ENCODE measurements at places on chromosomes 2 and 18.

DNA sequence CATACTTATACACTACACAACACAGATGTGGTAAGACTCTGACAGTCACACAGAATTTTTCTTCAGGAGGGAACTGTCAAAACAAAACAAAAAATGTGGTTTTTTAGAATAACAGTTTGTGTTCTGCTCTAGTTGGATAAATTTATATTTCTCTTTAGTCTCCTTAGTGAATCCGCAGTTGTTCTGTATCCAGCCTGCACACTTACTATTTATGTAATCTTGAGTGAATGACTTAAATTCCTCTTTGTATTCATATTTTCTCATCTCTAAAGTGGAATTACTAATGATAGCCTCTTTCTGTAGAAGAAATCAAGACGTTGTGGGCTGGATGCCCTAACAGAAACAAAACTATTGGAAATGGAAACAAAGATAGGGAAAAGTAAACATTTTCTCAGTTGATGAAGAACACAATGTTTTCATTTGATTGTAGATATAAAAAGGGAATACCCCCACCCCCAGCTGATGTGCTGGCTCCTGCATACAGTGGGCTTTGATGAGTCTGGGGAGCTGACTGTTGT, 375.2 kb downstream of the TRIB2 start:
- H3K4me3 ChIP-seq = no peak overlapping the region
- no peaks in the 10 kb centered on the region for H3K27me3 ChIP-seq
- H3K27ac ChIP-seq = no peak overlapping the region
- no peaks in the 10 kb centered on the region for H3K36me3 ChIP-seq
- DNase-seq = no peak

- H3K4me1 ChIP-seq = peaks cover 1% of the 10 kb centered on the region
- no peaks in the 10 kb centered on the region for H3K27me3 ChIP-seq
- no peak overlapping the region for H3K27ac ChIP-seq
- no peak overlapping the region for H3K4me3 ChIP-seq
Measured at GRCh38 chr2:31534636-31535035, 46.1 kb downstream of the SRD5A2 start.

DNA sequence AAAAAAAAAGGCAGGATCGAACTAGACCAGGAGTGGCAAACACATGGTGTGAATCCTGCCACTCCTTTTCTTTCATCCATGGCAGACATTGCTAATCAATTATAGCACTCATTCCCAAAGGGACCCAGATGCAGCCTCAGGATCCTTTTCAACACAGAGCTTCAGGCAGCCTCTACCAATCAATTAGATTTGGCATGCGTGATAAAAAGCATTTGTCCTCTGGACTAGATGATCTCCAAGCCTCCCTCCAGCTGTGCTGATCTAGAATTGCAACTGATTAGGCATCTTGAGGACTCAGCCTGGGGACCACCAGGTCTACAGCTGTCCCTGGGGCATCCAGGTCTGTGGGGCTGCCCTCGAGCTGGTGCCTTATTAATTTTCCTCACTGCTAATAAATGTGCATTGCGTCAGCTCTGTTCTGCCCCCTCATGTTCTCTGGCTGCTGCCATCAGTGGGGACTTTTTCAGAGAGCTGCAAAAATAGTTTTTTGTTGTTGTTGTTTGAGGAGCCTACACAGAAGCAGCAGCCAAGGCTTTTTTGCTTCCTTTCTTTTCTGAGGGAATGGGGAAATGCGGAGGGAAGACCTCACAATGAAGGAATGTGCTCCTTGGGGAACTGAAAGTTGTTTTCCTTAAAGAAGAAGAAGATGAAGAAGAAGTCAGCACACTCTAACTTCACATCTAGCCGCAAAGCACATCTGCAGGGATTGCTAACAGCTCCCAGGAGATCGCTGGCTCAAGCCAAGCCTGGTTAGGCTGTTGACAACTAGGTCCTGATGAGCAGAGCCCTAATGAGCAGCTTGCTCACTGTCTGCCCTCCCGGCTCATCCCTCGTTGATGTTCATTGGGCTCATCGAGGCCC, 8.8 kb upstream of the ATOH8 start:
- H3K27me3 ChIP-seq = peaks cover 11% of the 10 kb centered on the region
- no peak overlapping the region for H3K4me3 ChIP-seq
- no peak for DNase-seq
- H3K27ac ChIP-seq = no peak overlapping the region
- H3K36me3 ChIP-seq = no peaks in the 10 kb centered on the region
- H3K4me1 ChIP-seq = peaks cover 9% of the 10 kb centered on the region

GRCh38 chr2:51071191-51071590, 39.3 kb upstream of the NRXN1 start:
- H3K27me3 ChIP-seq = 0 out of 2 replicates have a peak, but pooled peaks cover 3% of the 10 kb centered on the region
- no peak for DNase-seq
- H3K27ac ChIP-seq = no peak overlapping the region
- H3K4me1 ChIP-seq = peaks cover 16% of the 10 kb centered on the region

GRCh38 chr2:190547886-190548285, 13.4 kb upstream of the NEMP2 start:
- H3K4me1 ChIP-seq = no peaks in the 10 kb centered on the region
- no peak for DNase-seq
- no peaks in the 10 kb centered on the region for H3K27me3 ChIP-seq
- no peaks in the 10 kb centered on the region for H3K36me3 ChIP-seq
- H3K27ac ChIP-seq = no peak overlapping the region
- no peak overlapping the region for H3K4me3 ChIP-seq

DNA sequence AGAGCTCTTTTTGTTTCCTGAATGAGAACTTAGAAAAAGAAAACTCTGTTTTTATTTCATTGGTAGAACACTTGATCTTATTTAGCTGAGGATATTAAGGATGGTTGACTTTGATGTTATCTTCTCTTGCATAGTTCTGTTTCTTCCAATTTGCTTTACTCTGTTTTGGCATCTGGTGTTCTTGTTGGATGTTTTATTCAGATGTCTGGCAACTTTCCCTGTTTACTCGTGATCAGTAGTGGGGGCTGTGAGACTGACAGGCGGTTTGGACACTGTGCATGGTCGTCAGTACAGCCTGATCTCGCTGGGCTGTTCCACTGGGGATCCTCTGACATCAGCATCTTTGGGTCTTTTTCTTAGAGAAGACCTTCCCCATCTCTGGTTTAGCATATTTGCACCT, 100.1 kb downstream of the TSN start:
- no peak overlapping the region for H3K4me3 ChIP-seq
- no peak for DNase-seq
- H3K4me1 ChIP-seq = peaks cover 12% of the 10 kb centered on the region
- H3K27ac ChIP-seq = no peak overlapping the region
- H3K27me3 ChIP-seq = peaks cover 2% of the 10 kb centered on the region

GRCh38 chr18:9722691-9723090, 14.6 kb downstream of the RAB31 start:
- H3K27me3 ChIP-seq = no peaks in the 10 kb centered on the region
- H3K36me3 ChIP-seq = peaks cover 11% of the 10 kb centered on the region
- no peak overlapping the region for H3K4me3 ChIP-seq
- peak; percentile 39 for DNase-seq
- peaks cover 26% of the 10 kb centered on the region for H3K4me1 ChIP-seq

DNA sequence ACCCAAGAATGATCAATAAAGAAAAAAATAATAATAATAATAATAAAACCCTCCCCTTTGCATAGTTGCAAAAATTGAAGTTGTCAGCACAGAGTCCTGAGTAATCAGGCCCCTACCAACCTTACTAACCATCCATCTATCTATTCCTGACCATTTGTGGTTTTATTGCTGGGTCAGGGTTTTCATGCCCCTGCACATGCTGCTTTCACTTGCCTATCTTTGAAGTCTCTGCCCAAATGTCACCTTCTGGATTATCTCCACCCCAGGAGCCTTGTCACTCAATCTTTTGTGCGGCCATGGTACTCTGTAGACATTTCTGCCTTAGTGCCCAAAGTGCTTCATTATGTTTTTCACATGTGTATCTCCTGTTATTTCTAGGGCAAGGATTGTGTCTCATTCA, 35.1 kb downstream of the SLC30A6 start:
- H3K4me3 ChIP-seq = no peak overlapping the region
- no peaks in the 10 kb centered on the region for H3K27me3 ChIP-seq
- H3K27ac ChIP-seq = no peak overlapping the region
- H3K36me3 ChIP-seq = peaks cover 31% of the 10 kb centered on the region
- H3K4me1 ChIP-seq = no peaks in the 10 kb centered on the region
- no peak for DNase-seq

DNA sequence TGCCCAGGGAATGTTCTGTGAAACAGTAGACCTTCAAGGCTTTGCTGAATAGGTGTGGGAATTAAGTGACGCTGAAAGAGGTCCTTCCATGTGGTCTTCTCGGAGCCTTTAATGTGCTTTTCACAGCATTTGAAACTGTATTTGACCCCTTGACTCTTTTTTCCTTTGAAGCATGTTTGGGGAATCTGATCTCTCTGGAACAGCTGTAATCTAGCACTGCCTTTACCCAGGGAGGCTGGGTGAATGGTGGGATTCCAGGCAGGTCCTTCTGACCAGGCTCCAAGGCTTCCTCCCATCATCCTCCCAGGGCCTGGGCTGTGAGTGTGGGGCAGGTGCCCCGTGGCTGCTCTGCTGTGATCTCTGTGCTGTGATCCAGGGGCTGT, 4.2 kb downstream of the ZAP70 start:
- H3K4me1 ChIP-seq = peaks cover 37% of the 10 kb centered on the region
- DNase-seq = no peak
- no peaks in the 10 kb centered on the region for H3K36me3 ChIP-seq
- no peak overlapping the region for H3K4me3 ChIP-seq

DNA sequence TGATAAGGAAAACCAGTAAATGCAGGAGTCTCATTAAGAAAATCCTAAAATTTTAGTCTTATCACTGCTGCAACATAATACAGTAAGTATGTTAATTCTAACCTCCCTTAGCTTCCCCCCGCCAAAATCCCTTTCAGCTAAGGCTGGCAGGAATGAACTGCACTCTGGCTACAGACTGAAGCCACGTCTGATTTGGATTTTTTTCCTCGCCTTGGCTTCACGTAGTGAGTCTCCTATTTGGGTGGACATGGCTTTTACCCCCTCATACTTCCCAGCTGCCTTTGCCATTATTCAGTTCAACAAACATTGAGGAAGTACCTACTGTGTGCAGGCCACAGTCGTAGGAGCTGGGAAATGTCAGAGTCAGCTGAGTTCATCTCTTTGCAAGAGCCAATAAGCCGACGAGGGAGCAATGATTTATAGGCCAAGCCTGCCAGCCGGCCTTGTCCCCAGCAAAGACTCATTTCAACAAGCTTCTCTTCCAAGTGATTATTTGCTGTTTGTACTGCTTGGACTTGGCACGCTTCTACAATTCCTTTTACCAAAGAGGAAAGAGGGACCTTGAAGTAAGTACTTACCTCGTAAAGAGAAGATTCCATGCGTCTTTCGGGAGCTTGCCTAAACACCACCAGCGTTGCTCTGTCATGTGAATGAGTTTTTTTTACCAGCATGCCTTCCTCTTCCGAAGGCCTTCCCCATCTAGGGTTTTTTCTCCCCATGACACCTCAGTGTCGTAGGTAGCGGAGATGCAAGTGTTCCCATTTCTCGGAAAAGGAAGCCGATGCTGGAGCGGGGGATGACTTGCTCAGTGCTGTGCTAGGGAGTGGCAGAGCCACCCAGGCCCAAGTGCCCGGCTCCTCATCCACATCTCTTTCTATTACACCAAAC, 138.6 kb downstream of the KLHL29 start:
- H3K27ac ChIP-seq = peak overlapping the region; percentile 63
- H3K4me1 ChIP-seq = peaks cover 37% of the 10 kb centered on the region
- no peaks in the 10 kb centered on the region for H3K27me3 ChIP-seq
- no peak overlapping the region for H3K4me3 ChIP-seq
- no peak for DNase-seq
- H3K36me3 ChIP-seq = no peaks in the 10 kb centered on the region

DNA sequence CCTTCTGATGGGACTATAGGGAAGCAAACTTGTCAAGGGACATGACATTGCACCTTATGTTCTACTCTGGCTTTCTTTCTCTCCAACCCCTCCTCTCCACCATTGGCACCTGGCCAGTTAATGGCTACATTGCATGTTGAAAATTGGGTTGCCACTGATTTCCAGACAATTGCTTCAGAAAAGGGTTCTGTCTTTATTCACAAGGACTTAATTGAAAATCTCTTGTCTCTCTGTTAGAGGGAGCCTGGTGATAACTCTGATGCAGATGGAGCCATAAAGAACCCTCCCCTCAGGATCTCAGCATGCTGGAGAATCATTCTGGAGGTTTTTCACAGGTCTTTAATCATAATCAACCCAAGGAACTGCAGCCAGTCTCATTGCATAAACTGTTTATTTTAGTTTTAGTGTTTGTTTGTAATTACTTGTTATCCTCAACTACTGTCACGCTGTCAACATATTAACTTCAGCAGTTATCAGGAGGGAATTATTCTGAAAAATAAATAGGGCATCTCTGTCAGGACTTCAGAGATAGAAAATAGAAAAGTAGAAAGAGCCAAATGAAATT, 316.8 kb downstream of the RIT2 start:
- H3K27me3 ChIP-seq = no peaks in the 10 kb centered on the region
- peaks cover 13% of the 10 kb centered on the region for H3K36me3 ChIP-seq
- DNase-seq = no peak

- H3K36me3 ChIP-seq = no peaks in the 10 kb centered on the region
- no peak for DNase-seq
- H3K4me3 ChIP-seq = no peak overlapping the region
- peaks cover 73% of the 10 kb centered on the region for H3K4me1 ChIP-seq
- H3K27ac ChIP-seq = no peak overlapping the region
- peaks cover 68% of the 10 kb centered on the region for H3K27me3 ChIP-seq
Measured at GRCh38 chr2:120711694-120712093, 24.0 kb upstream of the GLI2 start.

DNA sequence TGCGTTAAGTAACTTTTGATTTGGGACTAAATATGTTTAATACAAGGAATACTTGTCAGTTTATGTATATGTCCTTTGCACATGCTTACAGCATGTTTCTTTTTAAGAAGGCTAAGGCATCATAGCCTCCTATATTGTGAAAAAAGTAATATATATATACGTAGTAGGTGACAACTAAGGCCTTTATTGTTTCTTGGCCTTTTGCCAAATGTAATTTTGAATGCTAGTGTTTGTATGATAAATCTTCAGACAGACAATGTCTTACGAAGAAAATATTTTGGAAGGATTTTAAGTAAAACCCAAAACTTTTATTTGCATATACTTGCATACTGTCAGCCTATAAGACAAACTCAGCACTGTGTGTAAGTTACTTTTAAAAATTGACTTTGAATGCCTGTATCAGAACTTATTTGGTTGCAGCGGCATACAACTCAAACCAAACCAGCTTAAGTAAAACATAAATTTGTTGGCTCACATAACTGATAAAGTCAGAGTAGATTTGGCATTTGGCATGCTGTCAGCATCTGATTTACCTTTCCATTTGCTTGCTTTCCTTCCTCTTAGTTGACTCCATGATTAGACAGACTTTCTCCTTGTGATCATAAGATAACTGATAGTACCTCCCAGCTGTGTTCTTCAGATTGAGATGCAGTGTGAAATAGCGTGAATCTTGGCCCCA, 24.4 kb downstream of the UBE2E3 start:
- H3K4me1 ChIP-seq = peaks cover 46% of the 10 kb centered on the region
- H3K27me3 ChIP-seq = no peaks in the 10 kb centered on the region
- no peak for DNase-seq

GRCh38 chr18:70366174-70366573, 77.3 kb downstream of the SOCS6 start:
- peak; percentile 16 for DNase-seq
- H3K4me3 ChIP-seq = peak overlapping the region; percentile 25
- no peaks in the 10 kb centered on the region for H3K36me3 ChIP-seq
- H3K27ac ChIP-seq = peak overlapping the region; percentile 86
- H3K27me3 ChIP-seq = no peaks in the 10 kb centered on the region

- DNase-seq = no peak
- H3K36me3 ChIP-seq = no peaks in the 10 kb centered on the region
- peaks cover 6% of the 10 kb centered on the region for H3K4me1 ChIP-seq
- H3K27me3 ChIP-seq = no peaks in the 10 kb centered on the region
Measured at GRCh38 chr2:48943436-48943835, 187.9 kb upstream of the LHCGR start.

GRCh38 chr18:57627488-57627887, 5.9 kb upstream of the NARS1 start:
- DNase-seq = no peak
- H3K27me3 ChIP-seq = no peaks in the 10 kb centered on the region
- H3K4me1 ChIP-seq = peaks cover 14% of the 10 kb centered on the region
- peaks cover 4% of the 10 kb centered on the region for H3K36me3 ChIP-seq

Data from WTC11 (cell line).